ENCODE measurements at places on chromosomes 11 and 22.

GRCh38 chr11:69637941-69638871 lies 2.8 kb upstream of the CCND1 start:
- no peak for DNase-seq

DNA sequence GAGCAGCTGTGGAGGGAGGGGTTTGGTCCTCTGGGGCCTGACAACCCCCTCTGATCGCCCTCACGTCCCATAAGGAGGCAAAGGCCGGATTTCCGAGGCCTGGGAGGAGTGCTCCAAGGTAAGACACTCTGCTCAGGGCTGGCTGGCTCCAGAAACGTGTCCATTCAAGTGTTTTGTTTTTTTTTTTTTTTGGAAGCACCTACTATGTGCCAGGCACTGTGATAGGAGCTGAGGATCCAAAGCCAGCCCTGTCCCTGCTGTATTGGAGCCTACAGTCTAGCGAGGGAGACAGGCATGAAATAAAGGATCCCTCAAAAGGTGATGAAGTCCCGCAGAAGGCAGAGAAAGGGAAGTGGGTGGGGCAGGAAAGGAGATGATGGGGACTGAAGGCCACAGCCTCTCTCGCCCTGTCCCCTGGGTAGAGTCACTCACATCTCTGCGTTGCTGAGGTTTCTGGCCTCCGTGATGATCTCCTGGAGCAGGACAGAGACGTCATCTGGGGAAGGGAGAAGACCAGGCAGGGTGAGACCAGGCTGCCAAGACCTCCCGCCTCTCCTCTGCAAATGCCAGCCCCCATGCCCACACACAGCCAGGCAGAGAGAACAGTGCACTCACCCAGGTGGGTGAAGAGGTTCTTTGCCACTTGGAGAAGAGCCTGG lies 89.2 kb downstream of the PDE2A start:
- DNase-seq: no peak

DNA sequence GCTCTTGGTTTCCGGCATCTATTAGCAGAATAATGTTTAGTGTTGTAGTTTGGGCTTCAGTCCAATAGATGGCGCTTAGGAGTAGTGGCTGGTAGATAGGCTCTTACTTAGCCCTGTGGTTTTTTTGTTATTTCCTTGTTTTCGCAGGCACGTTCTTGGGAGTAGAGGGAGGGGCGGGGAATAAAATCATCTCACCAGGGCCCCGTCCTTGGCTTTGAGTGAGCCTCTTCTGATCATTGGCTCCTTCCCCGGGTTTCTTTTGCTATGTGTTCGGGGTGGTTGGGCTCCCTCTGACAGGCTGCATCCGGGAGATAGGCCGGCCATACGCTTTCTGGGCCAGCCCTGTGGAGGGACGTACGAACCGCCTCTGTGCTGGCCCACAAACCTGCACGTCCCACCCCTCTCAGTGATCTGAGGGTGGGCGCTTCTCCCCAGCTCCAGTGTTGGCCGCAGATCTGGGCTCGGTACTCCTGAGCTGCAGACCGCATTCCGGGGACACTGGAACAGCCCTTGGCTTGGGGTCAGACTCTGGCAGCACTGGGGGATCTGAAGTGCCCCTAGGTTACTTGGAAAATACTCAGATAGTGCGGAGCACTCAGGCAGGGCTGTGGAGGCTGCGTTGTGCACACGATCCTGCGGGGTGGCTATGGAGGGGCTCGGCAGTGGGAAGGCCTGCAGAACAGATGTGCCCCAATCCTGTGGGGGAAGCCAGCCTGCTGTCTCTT lies 217.0 kb downstream of the DYNC2H1 start:
- peak; percentile 31 for DNase-seq

DNA sequence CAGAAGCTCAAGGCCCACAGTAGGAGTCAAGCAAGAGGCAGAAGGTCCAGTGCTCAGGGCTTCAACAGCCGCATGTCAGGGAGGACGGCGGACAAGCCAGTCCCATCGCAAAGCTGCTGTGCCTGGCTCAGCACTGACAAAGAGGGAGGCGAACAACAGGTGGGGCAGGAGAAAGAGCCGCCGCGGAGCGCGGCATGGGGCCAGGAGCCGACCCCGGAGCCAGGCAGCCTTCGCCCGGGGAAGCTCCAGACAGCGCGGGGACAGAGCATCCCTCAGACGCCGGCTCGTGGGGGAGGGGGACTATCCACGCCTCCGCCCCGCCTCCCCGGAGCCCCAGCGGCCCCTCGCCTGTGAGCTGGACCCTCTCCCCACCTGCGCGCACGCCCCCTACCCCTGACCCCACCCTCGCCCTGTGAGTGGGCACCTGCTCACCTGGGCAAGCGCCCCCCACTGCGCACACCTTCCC lies 369 bp downstream of the DHCR7 start:
- no peak for DNase-seq

GRCh38 chr11:77127920-77128691 lies at the start of gene MYO7A:
TSS of gene MYO7A (plus strand) at chr11:77128246. CDS start at chr11:77130635, 2,389 bp downstream.
- DNase-seq: peak; percentile 17

DNA sequence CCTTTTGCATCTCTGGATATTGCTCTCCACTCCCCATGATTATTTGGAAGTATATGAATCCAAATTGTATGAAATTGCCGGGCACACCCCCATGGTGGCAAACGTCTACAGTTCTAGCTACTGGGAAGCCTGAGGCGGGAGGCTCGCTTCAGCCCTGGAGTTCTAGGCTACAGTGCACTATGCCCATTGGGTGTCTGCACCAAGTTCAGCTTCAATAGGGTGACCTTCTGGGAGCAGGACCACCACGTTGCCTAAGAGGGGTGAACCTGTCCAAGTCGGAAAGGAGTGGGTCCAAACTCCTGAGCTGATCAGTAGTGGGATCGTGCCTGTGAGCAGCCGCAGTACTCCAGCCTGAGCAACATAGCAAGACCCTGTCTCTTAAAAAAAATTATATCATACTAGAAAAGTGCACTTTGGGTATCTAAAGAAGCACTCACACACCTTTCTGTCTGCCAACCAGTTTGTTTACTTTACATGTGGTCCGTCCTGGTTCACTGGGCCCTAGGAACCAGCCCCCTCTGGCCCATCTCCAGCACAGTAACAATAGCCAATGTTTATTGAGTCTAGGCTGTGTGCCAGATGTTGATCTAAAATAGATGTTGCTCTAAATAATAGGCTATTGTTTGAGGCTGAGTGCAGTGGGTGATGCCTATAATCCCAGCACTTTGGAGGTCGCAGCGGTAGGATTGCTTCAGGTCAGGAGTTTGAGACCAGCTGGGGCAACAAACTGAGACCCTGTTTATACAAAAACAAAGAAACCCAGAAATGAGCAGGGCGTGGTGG lies 16.4 kb upstream of the KAT5 start:
- DNase-seq: peak; percentile 61
